ENCODE measurements at places on chromosomes 16 and 17.

GRCh38 chr16:58170223-58170622 is 27.7 kb downstream of the CSNK2A2 start:
- no peak for DNase-seq

GRCh38 chr17:69728816-69729215 is 314.3 kb downstream of the MAP2K6 start:
- no peak for DNase-seq

DNA sequence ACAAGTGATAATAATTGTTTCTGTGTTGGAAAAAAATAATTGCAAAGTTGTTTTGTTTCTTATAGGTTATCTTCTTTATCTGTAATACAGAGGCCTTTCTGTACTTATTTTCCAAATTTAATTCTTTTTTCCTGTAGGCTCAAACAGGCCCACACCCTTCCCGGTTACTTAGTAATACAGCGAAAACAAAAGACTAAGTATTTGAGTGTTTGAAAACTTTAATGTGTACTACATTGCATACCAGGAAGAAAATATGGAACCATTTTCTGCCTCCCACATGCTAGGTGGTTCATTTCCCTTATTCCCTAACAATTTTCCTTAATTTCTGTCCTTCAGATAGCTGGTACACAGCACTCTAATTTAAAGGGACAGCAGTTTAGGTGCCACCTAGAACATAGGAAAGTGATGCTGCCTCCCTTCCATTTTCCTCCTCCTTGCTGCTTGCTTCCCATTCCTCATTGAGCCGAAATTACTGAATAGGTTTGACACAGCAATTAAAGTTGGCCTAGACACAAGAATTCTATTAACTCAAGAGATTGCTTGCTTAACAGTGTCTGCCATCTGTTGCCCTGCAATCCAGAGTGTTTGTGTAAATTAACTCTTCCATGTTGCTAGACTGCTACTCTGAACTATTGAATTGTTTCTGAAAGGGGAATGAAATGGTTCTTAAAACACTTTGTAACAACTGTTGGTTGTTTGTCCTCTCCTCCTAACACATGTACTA is 24.2 kb downstream of the CYB5B start:
- DNase-seq: no peak

GRCh38 chr16:6012716-6013115 is 915.1 kb upstream of the EEF2KMT start:
- no peak for DNase-seq

DNA sequence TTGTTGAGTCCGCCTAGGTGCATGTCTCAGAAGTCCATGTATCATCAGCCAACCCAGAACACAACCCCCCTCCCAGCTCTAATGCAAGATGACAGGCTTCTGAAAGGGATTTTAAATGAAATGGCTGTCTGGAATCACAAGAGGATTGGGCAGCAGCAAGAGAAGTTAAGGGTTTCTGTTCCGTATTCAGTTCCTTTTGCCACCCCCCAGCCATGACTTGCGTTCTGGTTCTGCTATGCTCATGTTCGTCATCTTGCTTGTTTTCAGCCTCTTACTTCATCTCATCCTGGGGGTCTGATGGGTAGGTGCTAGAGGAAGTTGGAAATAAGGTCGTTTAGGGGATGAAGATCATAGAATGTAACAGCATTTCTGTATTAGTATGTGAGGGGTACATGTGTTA is 12.0 kb downstream of the MINK1 start:
- no peak for DNase-seq

DNA sequence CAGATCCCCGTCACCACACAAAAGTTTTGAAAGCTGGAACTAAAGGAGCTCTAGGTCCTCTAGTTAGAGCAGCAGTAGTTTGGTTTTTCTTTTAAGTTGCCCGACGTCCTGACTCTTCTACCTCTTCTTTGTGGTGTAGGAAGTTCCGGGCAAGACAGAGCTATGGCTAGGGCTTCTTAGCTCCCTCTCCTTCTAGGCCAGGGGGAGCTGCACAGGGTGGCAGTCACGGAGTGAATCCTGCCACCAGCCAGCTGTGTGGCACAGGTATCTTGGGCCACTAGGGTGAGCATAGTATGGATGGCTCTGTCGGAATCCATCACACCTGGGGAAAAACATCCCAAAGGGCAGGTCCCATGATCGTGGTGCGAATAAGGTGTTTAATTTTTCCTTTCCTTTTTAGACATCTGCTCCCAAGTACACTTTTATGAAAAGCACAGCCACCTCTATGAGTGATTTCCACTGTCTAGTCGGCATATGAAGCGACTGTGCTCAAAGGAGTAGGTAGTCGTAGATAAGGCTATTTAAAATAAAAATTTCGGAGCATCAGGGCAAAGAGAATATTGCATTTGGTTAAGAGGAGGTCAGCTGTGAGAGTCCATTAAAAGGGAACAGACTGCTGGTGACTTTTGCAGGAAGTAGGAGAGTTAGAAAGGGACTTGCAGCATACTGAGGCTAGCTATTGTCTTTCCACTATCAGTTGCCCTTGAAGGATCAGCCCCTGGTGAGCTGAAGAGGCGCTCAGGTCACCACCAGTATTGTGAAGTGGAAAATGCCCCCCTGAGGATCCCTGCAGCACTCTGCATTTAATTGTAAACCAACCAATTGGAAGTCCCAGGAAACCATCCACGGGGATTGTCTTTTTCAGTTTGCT is 2.1 kb downstream of the PRKCA start:
- peak; percentile 73 for DNase-seq

GRCh38 chr17:51853857-51854256 is 304.7 kb downstream of the CA10 start:
- DNase-seq: no peak
